ENCODE measurements at places on chromosomes 2 and 18.

GRCh38 chr2:233060980-233061590, 943 bp downstream of the INPP5D start:
- DNase-seq: no peak

DNA sequence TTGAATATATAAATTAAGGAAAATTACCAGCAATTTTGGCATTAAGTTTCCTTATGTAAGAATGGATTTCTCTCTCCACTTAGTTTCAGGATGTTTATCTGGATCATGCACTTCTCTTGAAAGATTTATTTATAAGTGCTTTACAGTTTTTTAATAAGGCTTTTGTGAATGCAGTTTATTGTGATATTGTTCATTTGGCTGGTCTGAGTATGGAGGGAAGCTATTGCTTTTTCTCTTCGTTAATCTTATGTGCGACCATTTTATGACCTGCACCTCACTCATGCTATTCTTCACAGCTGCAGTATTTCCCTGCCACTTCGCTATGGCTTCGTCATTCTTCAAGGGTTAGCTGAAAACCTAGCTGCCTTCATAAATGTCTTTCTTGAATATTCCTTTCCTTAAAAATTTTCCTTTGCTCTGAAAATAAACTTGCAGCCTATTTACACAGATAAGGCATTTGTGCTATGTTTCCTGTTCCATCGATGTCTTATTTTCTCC, 233.4 kb downstream of the SOCS6 start:
- no peak for DNase-seq

- no peak for DNase-seq
These were observed 487.4 kb upstream of the ZEB2 start for GRCh38 chr2:145007093-145007959.

DNA sequence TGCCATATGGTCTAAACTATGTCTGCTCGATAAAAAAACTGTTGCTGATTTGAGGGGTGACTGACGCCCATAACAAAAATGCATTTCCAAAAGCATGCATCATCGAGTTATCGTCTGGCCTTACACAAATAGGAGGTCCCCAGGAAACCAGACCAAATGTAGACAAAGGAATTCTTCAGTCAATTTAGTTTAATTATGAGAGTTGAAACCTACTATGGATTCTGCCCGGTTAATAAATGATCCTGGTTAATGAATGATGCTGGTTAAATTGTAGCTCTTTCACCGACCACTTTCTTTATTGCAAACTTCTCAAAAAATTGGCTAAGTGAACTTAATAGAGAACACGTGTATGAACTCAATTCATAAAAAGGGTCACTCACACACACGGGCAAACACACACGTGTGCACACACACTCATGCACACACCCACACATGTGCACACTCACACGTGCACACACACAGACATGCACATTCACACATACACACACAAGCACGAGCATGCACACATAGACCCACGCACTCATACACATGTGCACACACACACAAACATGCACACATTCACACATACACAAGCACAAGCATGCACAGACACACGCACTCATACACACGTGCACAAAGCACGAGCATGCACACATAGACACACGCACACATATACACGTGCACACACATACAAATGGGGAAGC, 59.0 kb upstream of the SALL3 start:
- DNase-seq: no peak

Data from stimulated activated CD8-positive, alpha-beta memory T cell treated with anti-CD3 and anti-CD28 coated beads, Interleukin-15, amount 100 ng/mL, for 24 hours (primary cell).